ENCODE measurements at places on chromosomes 5 and 9.

DNA sequence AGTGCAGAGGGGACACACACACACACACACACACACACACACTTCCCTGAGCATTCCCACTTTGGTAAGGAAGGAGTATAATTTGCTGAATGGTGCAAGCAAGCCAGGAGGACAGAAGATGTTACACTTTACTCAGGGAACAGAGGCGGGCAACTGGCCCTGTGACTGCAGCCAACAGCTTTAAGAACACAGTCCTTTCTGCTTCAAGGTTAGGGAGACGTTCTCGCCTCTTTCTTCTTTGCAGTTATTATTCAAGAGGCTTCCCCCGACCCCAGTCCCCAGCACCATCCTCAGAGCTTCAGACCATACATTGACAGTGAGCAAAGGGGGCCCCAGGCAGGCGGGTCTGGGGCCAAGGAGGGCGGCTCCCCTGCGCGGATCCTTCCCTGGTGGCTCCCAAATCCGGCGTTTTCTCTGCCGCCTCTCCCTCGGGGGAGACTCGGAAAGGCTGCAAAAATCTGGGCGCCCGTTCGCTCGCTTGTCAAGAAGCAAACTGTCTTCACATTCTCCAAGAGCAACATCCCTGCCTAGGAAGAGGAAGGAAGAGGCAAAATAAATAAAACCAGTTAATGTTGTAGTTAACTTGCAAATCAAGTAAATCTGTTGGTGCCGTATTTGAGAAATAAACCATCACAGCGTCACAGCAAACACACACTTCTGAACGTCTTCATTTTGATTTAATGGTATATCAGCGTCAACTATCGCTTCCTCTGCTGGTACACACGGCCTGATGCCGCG lies 3.8 kb upstream of the LHX2 start:
- no peak for DNase-seq

GRCh38 chr5:73642344-73642743 lies 16.3 kb downstream of the ARHGEF28 start:
- no peak for DNase-seq

DNA sequence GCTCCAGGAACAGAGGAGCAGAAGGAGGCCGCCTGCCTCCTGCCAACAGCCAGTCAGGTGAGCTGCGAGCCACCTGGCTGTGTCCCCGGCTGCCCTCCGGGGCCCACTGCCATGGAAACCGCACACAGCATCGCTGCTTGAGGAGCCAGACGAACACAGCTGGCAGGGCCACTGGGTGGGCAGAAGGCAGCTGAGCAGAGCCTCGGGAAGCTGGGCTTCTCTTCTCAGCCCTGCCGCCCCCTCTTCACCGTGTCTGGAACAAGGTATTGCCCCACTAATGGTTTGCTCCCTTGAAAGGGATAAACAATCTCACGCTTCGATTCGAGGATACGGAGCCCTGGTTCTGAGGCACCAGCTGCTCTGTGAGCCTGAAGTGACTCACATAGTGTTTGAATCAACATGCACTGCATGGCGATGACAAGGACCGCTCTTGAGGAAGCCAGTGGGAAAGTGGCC lies 63.7 kb upstream of the RUFY1 start:
- DNase-seq: no peak

DNA sequence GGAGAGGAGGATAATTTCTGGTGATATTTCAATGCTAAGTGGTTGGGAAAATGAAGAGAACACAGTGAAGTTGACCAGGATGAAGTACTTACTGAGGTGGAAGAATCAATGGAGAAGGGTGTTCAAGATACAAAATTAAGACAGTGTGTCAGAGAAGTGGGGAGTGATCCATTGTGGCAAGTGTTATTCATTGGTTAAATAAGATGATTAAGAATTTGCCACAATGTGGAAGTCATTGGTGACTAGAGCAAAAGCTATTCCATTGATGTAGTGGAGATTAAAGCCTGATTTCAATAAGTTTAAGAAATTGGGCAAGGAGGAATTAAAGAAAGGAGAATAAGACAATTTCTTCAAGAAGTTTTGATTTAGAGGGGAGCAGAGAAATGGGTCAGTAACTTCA lies 118.9 kb downstream of the GHR start:
- no peak for DNase-seq

DNA sequence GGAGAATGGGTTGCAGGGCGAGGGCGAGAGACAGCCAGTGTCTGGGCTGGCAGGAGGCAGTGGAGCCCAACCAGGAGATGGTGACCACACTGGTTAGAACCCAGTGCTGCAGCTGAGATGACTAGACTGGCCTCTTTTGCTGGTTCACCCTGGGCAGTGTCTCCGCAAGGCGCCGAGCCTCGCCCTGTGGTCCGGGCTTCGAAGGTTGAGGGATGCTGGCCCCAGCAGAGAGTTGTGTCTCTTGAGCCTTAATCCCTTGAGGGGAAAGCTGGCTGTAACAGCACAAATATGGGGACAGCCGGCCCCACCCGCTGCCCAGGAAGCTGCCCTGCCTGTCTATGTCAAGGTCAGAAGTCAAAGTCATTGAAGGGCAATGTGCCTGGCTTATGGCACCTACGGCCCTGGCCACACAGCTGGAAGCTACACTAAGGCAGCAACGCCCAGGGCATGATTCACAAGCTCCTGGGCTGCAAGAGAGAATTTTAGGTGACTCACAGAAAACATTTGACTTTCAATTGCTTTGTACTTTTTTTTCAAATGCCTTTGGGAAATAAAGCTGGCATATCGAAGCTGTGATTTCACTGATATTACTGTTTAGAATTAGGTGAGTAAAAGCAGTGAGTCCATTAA lies 33.3 kb downstream of the NKX2-5 start:
- DNase-seq: no peak

DNA sequence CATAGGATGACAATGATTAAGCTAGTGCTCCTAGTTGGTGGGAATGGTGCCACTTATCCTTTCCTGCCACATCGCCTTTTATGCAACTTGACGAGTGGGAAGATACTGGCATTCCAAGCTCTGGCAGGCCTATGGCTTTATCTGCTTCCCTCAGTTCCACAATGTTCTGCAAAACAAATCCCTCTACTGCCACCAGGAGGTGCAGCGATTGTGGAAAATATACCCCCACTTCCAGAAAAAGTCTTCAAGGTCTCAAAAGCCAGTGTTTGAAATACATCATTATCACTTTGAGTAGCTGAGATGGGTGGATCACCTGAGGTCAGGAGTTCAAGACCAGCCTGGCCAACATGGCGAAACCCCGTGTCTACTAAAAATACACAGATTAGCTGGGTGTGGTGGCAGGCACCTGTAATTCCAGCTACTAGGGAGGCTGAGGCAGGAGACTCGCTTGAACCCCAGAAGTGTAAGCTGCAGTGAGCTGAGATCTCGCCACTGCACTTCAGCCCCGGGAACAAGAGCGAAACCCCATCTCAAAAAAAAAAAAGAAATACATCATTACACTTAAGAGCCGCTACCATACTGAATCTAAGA lies 3.4 kb downstream of the CLINT1 start:
- DNase-seq: peak; percentile 37

Measured in heart left ventricle (tissue), 16 donors.